Left cardiac atrium (tissue), 4 donors: ENCODE measurements at places on chromosomes 7 and 10.

DNA sequence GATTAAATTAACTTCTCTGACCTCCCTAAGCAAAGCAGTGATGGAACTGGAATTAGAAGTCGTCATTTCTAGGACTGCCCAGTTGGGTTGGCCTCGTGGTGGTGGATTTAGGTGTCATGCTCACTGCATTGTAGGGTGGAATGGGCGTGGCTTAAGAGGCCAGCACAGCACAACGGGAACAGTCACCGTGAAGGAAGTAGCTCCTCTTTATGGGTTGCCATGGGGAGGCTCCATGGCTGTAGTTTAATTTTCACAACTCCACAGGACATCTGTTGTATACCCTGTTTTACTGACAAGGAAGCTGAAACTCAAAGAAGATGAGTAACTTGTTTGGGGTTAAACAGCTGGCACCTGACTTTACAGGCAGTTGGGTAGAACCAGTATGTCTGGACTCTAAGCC lies 208.3 kb downstream of the CELF2 start:
- peak; percentile 38 for DNase-seq

- DNase-seq = no peak
Measured at GRCh38 chr7:35485436-35485835, 209.5 kb downstream of the HERPUD2 start.

DNA sequence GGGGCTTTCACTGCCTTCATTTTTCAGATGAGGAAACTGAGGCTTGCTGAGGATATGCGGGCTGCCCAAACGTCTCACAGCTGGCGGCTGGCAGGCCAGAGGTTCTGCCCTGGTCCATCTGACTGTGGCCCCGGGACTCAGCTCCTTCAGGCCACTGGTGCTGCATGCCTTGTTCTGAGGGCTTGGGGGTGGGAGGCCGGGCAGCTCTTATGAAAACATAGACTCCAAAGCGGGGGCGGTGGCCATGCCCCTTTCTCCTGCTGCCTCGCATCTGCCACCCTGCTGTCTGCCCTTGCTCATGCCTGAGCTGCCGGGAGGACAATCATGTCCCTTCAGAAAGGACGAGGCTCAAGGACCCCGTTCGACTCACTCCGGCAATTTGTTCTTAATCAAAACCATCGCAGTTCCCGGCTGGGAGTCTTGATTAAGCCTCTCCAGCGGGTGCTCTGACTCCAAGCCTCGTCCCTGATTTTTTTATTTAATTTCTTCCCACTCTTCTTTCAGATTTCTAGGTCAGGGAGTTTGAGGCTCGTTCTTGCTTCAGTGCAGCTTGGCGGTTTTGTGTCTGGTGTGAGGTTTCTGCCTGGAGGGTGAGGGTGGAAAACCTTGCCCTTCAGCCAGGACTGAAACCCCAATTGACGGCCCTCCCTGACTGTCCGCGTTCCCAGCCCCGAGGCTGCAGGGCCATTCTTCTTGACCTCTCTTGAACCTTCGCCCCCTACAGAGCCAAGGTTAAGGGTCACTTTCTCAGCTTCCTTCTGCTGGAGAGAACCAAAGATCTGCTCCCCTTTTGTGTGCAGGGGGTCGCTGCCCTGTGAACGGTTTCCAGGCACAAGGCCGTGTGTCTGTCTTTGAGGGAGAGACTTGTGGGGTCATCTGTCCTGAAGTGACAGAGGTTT lies 120.8 kb downstream of the DNAJB6 start:
- no peak for DNase-seq

DNA sequence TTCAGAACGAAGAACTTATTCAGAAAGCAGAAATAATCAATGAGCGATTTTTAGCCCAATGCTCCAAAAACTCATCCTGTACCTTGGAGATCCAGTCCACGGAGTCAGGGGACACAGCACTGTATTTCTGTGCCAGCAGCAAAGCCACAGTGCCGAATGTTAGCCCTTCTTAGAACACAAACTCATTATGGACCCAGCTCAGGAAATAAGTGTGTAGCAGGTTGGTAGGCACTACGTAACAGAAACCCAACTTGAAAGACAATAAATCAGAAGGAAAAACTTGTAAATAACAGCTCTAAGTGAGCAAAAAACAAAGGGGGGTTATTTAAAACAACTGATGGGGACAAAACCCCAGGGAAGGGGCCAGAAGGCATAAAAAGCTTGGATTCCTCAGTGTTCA lies 112.0 kb upstream of the PRSS1 start:
- no peak for DNase-seq

- DNase-seq = no peak
Measured at GRCh38 chr10:132965411-132966057, 23.2 kb upstream of the CFAP46 start.

GRCh38 chr7:13822678-13823077 lies 166.8 kb downstream of the ETV1 start:
- DNase-seq = no peak

DNA sequence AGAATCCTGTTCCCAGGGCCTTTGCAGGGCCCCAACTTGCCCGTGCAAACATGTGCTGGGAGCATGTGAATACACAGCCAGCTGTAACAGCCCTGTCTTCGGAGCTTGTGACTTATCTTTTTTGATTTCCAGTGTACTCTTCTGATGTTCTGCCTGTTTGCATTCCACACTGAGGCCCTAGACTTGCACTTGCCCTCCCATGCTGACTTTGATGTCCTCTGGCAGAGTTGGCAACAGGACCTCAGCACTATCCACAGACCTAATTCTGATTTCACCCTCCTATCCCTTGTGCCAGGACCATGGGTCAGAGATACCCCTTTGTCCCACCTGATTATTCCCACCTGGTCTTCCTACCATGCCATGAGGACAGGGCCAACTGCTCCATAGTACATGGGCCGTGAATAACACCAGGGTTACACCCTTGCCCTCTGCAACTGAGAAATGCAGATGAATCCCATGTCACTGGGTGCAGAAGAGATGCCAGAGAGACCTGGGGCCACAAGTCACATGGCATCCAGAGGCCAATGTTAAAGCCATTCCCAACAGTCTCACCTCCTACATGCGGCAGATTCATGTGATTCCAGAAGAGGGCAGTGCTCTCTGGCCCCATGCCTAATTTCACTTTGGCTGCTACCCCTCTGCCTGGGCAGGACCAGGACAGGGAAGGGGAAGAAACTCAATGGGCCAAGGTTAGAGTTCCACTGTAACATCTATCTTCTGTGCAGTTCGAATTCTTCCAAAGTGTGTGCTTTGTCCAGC lies 43.0 kb downstream of the SCRN1 start:
- DNase-seq = peak; percentile 37

DNA sequence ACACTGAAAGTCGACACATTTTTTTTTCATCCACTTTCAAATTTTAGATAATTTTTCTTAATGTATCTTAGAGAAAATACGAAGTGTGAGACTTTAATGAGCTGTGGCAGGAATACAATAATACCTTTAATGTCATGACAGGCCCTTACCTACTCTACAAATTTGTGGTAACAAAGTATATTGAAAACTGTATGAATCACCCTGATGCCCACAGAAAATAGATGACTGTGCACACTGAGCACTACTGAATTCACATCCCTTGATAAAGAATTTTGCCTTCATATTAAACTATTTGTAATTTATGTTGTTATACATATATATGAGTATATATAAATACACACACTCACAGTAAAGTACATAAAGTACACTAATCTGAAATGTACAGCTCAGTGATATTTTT lies 51.7 kb downstream of the AKR1D1 start:
- DNase-seq = no peak

- DNase-seq = peak; percentile 86
Measured at GRCh38 chr10:102782673-102783551, 39.2 kb downstream of the WBP1L start.

- no peak for DNase-seq
Measured at GRCh38 chr10:6382081-6382480, 179.3 kb downstream of the PFKFB3 start.

DNA sequence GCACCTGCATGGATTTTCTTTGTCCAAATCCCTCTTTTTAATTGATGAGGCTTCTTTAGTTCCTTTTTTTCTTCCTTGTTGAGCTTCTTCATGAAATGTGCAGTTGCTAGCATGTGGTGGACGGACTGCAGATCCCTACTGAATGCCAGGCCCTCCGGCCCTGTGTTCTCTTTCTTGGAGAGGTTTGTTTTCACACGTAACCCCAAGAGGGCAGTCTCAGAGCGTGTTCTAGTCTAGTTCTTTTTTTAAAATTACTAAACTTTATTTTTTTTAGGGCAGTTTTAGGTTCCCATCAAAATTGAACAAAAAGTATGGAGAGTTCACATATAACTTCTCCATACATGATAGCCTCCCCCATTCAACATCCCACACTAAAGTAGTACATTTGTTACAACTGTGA lies 190.0 kb downstream of the CFTR start:
- DNase-seq = no peak

- DNase-seq = no peak
Measured at GRCh38 chr10:76632767-76633051, 1004.9 kb downstream of the KCNMA1 start.

DNA sequence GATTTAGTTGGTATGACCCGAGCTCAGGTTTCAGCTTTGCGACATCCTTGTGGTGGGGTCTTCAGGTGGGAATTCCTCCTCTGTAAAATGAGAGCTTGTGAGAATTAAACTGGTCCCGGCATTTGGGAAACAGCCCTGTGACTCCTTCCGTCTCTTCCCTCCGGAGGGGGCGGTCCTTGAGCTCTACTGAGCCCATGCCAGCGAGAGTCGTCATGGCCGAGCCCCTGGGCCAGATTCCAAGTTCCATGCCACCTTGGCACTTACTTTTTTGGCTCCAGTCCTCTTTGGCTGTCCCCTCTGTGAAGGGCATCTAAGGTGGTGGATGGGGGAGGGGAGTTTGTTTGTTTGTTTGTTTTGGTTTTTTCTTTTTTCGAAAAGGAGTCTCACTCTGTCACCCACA lies 47.6 kb downstream of the GTF2IRD1 start:
- peak; percentile 63 for DNase-seq
